ENCODE measurements at places on chromosomes 13 and 19. TPM values are rescaled to one million over a fixed set of nuclear protein-coding genes. Genes with fewer than 3 reads are reported as not detected.

Gene ZNF541
- total RNA-seq, result 0.35 TPM

Gene NLRP11
- not detected for total RNA-seq

GRCh38 chr19:45243144-45243732 lies 2.0 kb downstream of the EXOC3L2 start:
- no peak for DNase-seq

GRCh38 chr19:30525383-30525782 lies 153.2 kb downstream of the ZNF536 start:
- DNase-seq, result no peak

GRCh38 chr19:17495639-17496296 lies 15.7 kb upstream of the PGLS start:
- DNase-seq, result no peak
